ENCODE measurements at places on chromosomes 4 and X.

GRCh38 chr4:184355111-184355604, 119.2 kb downstream of the IRF2 start:
- DNase-seq, result peak; percentile 34

GRCh38 chrX:130267956-130268448, 697 bp downstream of the ZNF280C start:
- DNase-seq, result no peak

- no peak for DNase-seq
These were observed 24.8 kb downstream of the SPRY1 start for GRCh38 chr4:123421227-123421936.

DNA sequence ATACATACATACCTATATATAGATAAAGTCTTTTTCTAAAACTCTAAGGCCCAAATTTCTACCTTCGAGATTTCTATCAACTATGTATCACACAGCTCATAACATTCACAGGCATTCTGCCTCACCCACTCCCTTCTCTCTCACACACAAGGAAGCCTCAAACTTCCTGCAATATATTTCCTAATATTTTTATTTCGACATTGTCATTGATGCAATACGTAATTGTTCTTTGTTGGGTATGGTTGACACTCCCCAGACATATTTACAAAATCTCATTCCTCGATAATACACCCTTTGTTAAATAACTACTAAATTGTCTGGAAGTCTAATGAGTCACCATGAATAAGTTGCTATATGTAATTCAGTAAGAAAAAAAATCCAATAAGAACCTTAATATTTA, 143.5 kb downstream of the HNRNPD start:
- no peak for DNase-seq

DNA sequence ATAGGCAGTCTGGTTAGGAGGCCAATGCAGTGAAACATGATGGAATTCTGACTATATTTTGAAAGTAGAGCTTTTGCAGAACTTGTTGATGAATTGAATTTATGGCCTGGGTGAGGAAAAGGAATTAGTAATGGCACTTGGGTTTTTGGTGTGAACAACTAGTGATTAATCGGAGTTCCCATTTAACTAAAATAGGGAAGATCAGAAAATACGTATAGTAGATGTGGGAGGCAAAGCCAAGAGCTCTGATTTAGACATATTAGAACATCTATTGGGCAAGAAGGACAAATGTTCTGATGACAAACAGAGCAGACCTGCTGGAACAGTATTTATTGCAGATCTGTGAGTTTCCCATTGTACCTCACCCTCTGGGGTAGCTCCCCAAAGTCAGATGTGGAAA, 12.3 kb upstream of the NDP start:
- DNase-seq, result no peak

GRCh38 chrX:119690921-119691716, 1.8 kb downstream of the SEPTIN6 start:
- no peak for DNase-seq

DNA sequence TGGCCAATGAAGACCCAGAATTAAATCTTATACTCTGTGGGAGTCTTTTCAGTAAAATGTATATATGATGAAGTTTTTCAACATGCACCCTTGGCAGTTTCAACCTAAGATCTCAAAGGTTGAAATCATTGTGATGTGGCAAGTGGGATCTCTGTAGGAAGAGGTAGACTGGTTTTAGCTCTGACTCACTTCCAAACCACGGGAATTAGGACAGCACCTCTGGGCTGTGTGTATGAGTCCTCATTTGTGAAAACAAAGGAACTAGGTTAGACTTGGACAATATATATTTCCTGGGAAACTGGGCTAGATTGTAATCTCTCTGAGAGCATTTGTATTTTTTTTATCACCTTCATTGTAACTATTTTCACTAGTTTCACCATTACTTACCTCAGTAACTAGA, 333.0 kb downstream of the ADGRL3 start:
- DNase-seq, result no peak

DNA sequence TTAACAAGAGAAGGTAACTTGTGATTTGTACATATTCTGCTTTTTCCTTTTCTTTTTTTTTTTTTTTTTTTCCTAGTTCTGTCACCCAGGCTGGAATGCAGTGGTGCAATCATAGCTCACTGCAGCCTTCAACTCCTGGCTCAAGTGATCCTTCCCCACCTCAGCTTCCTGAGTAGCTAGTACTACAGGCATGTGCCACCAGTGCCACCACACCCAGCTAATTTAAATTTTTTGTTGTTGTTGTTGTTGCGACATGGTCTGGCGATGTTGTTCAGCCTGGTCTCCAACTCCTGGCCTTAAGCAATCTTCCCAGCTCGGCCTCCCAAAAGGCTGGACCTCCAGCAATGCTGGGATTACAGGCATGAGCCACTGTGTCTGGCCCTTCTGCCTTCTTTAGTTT, 1.5 kb upstream of the TACR3 start:
- no peak for DNase-seq

DNA sequence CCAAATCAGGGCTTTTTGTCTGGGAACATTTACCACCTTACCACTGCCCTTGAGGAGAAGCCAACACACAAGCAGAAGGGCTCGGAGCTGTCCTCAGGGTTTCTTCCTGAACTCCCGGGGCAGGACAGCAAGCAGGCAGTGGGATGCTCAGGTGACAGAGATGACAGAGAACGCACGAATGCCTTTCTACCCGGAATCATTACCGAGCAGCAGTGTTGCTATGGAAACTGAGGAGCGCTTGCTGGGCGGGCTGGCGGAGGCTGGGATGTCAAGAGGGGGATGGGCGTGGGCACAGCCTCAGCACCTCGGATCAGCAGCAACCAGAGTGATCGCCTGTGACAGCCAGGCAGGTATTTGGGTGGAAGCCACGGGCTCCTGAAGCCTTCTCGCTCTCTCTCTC, 17.8 kb downstream of the SSR4 start:
- no peak for DNase-seq

DNA sequence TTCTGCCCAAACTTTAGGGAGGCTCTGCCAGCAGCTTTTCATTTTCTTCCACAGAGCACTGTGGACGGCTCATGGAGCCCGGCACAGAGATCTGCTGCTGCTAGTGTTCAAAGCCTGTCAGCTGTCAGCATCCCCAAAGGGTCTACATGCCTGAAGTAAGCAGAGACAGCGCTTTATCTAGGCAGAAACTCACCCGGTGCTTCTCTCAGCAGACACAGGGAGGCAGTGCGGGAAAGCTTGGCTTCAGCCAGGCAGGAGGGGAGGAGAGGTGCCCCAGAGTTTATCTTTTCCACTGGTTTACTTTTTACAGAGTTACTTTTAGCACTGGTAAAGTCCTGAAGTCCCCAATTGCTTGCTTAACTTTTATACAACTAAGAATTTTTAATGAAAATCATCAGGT, 339.3 kb downstream of the NKX6-1 start:
- DNase-seq, result no peak

DNA sequence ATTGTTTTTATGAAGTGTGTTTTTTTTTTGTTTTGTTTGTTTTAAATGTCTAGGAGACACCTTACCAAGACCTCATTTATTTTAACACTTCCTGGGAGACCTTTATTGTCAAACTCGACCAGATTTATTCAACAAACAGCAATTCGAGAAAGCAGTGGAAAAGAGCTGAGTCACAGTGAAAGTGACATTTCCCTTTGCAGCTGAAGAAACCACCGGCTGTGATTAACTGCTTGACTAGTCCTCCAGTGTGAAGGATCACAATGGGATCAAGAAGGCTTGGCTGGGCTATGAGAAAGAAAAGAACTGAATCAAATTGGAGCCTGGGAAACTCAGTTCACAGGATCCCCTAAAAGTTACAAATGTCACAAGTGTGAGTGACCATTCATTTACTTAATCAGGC, 11.9 kb upstream of the ADH7 start:
- no peak for DNase-seq

- no peak for DNase-seq
These were observed 23.9 kb downstream of the KLHL5 start for GRCh38 chr4:39085891-39086290.
